ENCODE measurements at places on chromosomes 16 and 17.

DNA sequence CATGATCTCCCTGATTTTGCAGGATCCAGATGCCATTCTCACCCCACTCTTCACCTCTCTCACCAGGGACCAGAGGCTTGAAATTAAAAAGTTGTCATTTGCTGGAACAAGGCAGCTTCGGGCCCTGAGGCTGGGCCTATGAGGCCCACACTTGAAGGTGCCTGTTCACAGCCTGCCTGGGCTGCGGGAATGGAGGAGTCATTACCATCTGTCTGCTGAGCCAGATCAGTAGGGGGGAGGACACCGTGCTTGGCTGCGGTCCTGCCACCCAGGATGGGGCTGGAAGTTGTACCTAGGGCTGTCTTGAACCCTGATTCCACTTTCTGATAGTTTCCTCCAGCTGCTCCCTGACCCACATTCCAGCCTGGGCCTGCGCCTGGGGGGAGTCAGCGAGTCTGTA is 208.3 kb upstream of the N4BP1 start:
- no peak for DNase-seq

- DNase-seq = no peak
These were observed 131.4 kb downstream of the HS3ST2 start for GRCh38 chr16:22945361-22945760.

GRCh38 chr16:5477251-5477650 is 379.7 kb upstream of the EEF2KMT start:
- DNase-seq = no peak

DNA sequence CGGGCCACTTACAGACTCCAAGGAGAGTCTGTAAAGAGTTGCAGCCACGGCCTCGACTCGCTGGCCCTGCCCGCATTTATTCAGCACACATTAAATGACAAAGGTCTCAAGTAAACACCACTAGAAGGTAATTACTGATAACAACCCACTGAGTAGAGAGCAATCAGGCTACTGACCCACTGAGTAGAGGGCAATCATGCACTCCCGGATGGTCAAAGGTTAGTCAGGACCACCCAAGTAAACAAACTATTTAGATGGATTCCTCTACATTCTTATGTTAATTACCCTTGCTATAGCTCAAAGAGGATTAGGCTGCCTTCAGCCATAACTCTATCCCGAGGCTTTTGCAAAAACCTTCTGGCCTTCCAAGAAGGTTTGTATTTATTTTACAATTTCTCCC is 30.7 kb upstream of the ZNF267 start:
- DNase-seq = no peak

- no peak for DNase-seq
These were observed 4.5 kb downstream of the LAT start for GRCh38 chr16:28989363-28989762.

- DNase-seq = no peak
These were observed 7.3 kb downstream of the ESRP2 start for GRCh38 chr16:68228652-68229051.

- no peak for DNase-seq
These were observed 29.9 kb upstream of the BCAS3 start for GRCh38 chr17:60647705-60648104.

DNA sequence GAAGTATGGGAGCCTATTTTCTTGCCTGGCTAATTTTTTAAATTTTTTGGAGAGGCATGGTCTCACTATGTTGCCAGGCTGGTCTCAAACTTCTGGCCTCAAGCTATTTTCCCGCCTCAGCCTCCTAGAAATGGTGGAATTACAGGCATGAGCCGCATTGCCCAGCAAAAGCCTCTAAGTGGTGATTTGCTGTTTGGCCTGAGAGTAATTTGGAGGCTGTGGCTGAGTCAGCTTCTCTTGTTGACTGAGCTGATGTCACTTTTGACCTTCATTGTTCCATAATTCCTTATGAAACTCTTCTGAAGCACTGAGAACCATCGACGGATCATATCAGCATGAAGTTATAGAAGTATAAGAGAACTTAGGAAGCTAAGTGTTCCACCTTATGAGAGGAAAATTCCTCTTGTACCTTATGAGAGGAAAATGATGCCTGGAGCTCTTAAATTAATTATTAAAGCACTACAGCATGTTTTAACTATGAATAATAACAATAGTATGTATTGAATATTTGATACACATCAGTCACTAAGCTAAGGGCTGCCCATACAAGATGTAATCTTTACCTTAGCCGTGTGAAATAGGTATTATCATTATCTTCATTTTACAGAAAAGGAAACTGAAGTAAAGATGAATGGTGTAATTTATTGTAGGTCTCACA is 220.8 kb upstream of the MON1B start:
- peak; percentile 3 for DNase-seq

DNA sequence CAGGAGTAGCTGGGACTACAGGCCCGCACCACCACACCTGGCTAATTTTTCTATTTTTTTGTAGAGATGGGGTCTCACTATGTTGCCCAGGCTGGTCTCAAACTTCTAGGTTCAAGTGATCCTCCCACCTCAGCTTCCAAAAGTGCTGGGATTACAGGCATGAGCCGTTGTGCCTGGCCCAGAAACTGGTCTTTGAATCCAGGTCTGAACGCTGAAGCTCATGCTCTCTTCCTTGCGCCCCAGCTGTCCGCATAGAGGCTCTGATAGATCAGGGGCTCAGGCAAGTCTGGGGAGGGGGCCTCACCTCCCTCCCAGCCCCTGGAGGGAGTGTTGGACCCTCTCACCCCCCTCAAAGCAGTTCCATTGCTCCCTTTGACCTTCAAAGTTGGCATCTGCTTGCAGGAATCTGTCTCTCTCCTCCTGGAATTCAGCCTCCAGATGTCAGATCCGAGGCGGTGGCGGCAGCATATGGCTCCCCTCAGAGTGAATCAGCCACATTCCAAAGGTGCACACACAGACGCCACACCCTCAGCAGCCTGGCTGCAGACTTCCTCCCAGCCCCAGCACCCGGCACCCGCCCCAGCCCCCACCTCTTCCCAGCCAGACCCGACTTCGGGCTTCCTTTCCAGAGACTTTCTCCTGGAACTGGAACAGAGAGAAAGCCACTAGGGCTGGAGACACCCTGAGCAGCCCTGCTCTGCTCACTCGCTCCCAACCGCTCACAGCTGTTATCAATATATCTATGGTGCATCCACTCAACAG is 16.9 kb upstream of the GLIS2 start:
- DNase-seq = peak; percentile 91

GRCh38 chr17:40447806-40448205 is 4.6 kb downstream of the IGFBP4 start:
- no peak for DNase-seq

Measured in astrocyte of the spinal cord (primary cell).